ENCODE measurements at places on chromosomes 7 and 10.

- DNase-seq, result no peak
Observed at GRCh38 chr10:29804025-29804852, 169.5 kb upstream of the SVIL start.

DNA sequence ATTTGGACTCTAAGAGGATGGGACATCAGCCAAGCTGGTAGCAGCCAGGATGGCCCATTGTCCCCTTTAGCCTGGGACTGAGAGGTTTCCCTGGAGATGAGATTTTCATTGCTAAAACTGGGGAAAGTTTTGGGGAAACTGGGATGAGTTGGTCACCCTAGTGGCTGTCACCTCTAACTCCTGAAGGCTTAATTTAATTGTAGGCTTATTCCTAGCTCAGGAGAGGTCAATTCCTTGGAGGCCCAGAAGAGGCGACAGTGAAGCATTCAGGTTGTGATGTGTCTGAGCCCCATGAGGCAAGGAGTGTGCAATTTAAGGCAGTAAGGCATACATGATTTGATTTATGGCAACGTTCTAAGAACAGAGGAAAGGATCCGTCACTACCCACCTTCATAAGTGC, 24.9 kb upstream of the JAZF1 start:
- DNase-seq, result no peak

DNA sequence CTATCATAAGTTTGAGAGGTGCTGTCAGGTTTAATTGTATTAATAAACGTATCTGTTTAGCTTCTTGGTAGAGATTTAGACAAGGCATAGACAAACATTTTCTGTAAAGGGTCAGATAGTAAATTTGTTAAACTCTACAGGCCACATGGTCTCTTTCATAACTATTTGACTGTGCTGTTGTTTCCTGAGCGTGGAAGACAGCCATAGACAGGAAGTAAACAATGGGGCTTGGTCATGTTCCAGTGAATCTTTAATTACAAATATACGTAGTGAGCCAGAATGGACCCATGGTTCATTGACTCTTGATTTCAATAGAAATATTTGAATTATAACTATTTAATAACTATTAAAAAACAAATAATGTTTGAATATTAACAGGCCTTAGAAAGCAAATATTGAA, 451.1 kb downstream of the SH2D4B start:
- no peak for DNase-seq

GRCh38 chr10:59072038-59072437, 104.4 kb upstream of the PHYHIPL start:
- DNase-seq, result no peak

GRCh38 chr7:117982071-117983055, 109.1 kb upstream of the CTTNBP2 start:
- DNase-seq, result no peak

DNA sequence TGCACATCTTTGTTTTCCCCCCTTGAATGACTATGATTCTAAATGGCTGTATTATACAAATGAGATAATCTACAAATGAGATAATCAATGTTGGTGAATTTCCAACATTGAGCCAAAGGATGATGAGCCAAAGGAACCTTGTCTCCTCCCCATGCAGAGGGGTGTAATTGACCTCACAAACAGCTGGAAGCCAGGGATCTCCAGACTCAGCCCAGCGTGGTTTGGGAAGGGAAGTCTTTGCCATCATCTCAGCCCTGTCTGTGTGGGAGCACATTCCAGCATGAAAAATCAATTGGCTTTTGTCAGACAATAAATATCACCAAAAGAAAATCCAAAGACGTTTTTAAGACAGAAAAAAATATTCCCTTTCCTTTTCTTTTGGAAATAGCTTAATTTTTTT, 271.5 kb upstream of the AOAH start:
- DNase-seq, result no peak

All from effector memory CD8-positive, alpha-beta T cell (primary cell).